Omental fat pad (tissue), 4 donors: ENCODE measurements at places on chromosomes 7 and 10.

DNA sequence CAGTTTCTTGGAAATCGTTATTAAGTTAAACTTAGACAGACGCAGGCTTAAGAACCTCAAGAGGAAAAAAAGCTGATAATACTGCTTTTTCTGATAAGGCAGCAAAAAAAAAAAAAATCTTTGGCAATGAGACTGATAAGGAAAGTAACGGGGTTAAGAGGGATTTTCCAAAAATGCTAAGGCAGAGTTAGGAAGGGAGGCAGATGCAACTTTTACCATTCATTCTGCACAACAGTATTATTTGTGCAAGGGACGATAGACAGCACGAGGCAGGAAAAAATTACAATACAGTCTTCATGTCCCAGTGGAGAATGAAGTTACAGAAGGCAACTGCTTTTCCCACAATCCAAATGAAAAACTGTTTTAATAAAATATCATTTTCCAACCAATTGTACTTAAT is 194.0 kb downstream of the DOCK4 start:
- no peak for DNase-seq

DNA sequence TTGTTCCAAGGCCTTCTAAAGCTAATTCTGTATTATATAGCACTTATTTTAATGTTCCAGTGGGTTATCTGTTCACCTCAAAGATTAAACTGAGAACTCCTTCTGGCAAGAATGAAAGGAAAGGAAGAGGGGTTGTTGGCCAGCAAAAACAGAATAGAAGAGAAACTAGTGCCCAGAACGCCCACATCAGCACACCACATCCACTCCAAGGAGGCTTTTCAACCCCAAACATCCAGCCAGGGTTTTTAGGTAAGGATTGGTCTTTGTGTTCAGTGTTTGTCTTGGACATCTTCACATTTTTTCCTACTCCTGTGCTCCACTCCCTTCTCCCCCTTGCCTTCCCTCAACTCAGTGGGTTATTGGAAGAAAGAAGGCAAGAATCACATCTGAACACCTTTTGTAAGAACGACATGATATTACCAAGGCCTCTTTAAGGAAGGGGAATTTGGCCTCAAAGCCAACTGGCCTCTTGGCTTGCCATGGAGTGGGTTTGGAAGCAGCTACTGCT is 55.8 kb downstream of the BICC1 start:
- DNase-seq: no peak

DNA sequence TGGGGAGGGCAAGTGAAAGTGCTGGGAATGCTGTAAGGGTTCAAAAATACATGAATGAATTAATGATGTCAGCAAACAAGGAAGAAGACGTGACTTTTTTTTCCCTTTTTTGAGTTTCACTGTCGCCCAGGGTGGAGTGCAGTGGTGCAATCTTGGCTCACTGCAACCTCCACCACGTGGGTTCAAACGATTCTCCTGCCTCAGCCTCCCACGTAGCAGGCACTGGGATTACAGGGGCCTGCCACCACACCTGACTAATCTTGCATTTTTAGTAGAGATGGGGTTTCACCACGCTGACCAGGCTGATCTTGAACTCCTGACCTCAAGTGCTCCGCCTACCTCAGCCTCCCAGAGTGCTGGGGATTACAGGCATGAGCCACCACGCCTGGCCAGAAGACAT is 30.0 kb downstream of the DENND10 start:
- DNase-seq: no peak

GRCh38 chr7:32879460-32879859 is 12.1 kb downstream of the KBTBD2 start:
- DNase-seq: no peak

DNA sequence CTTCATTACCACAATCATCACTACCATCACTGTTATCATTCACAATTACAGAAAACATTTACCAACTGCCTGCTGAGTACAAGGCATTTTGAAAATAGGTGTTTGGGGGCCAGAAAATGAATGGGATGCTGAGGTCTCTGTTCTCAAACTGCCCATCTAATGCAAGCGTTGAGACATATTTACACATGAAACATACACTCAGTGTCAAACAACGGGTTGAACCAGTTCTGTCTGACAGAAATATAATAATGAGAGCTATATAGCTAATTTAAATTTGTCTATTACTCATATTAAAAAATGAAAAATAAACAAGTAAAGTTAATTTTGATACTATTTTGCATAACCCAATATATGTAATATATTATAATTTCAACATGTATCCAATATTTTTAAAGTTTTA is 303.1 kb downstream of the KCNMA1 start:
- DNase-seq: no peak

- no peak for DNase-seq
Observed at GRCh38 chr10:78330884-78331283, 297.2 kb downstream of the RPS24 start.

DNA sequence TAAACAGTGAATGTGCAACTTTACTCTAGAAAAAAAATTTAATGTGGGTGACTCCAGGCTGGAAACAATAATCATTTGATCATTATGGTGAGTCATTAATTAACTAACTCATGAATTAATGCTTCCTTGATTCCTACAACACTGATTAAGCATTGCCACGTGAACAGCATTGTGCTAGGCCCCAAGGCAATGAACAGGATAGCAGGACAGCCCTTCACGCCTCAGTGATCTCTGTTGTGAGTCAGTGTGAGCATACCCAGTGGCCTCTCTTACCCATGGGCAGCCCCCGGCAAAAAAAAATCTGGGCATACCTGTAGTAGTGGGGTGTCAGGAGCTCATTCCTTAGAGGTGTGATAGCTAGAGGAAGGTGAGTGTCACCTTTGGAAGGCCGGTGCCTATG is 76.0 kb downstream of the DENND2A start:
- no peak for DNase-seq

- DNase-seq: no peak
Observed at GRCh38 chr10:6200734-6201515, 1.8 kb upstream of the PFKFB3 start.

- no peak for DNase-seq
Observed at GRCh38 chr10:31315453-31315852, 3.6 kb upstream of the ZEB1 start.

DNA sequence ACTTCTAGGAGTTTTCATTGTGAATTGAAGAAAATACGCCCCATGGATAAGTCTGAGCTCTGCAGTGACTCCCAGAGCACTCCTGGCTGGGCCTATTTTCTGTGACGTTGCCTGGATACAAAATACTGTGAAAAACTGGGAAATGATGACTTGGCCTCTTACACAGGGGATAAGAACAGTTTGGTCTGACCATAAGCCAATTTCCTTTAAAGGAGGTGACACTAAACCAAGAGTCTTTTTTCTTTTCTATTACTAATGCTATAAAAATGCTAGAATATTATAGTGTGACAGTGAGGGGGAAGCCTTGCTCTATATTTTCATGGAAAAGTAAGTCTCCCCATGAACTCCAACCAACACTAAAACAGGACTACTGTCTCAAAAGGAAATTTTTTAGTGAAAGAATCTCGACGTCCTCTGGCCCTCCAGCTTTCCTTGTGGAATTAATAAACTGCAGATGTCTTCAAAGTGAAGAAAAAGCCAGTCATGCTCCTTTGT is 45.5 kb downstream of the MYOF start:
- no peak for DNase-seq

- no peak for DNase-seq
Observed at GRCh38 chr10:29317027-29317420, 28.2 kb downstream of the LYZL1 start.

DNA sequence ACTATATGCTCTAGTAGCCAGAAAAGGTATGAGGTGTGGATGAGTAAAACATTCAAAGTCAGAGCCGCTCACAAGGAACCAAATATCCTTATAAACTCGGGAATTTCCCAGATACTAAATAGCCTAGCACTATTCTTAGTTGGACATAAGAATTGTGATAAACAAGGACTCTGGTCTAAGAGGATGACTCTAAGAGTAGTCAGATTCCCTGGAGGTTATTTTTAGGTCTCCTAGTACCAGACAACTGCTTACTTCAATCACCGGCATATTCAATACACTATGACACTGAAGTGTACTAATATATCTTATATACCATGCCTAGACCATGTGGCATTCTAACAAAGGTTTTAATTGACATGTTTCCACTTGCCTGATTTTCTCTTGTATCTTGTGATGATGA is 56.5 kb downstream of the LMBR1 start:
- DNase-seq: no peak

- no peak for DNase-seq
Observed at GRCh38 chr10:33808475-33808874, 474.0 kb upstream of the NRP1 start.

GRCh38 chr10:88104223-88104622 is 240.8 kb downstream of the PTEN start:
- DNase-seq: no peak

GRCh38 chr10:6274040-6274439 is 71.3 kb downstream of the PFKFB3 start:
- DNase-seq: no peak

- DNase-seq: no peak
Observed at GRCh38 chr7:18504965-18505364, 9.4 kb downstream of the HDAC9 start.

- DNase-seq: no peak
Observed at GRCh38 chr10:69572159-69573055, 815 bp downstream of the NEUROG3 start.
